Stimulated activated CD4-positive, alpha-beta T cell treated with anti-CD3 and anti-CD28 coated beads, Interleukin-4, amount 100 ng/mL, for 4 hours (primary cell): ENCODE measurements at places on chromosomes 2 and 18.

GRCh38 chr18:76487782-76488181 lies 7.3 kb downstream of the ZNF516 start:
- DNase-seq: no peak

GRCh38 chr2:177733-178132 lies 86.1 kb downstream of the SH3YL1 start:
- no peak for DNase-seq

DNA sequence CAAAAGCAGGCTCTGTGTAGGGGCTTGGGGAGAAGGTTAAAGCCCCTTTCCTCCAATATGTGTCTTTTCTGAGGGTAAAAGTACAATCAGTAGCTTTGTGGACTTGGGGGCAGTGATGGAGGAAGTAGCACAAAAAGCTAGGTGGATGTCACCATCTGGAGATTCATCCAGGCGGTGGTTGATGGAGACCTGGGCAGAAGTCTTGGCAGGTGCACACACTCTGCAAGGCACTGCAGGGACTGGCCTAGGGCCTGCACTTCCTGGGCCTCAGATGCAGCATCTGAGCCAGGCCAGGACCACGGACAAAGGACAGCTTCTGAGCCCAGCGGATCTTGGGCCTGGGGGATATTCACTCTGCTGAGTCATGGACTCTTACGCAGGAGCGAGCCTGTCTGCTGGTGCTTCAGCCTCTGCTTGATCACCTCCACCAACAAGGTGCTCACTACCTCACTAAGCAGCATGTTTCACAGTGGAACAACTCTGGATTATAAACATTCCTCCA lies 391.1 kb downstream of the TNS1 start:
- DNase-seq: no peak

DNA sequence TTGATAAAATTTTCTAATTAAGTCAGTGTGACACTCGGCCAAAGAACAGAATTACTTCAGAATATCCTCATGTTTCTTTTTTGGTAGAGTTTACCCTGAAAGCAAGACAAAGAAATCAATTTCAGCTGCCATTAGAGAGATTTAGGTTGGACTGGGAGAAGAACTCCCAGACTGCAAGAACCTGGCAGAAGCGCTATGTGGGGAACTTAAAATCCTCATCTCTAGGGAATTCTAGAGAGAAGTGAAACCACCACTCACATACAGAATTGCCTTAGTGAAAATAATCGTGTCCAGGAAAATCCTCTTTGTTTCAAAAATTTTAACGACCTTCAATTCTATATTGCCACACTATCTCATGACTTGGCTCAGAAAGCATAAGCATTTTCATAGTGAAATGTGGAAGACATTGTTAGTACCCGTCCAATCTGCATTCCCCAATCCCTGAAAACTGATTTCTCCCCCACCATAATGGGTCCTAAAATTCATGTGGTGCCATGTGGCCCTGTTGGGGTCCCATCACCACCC lies 297.3 kb upstream of the MEIS1 start:
- DNase-seq: no peak

- DNase-seq: no peak
These were observed 75.0 kb upstream of the CD226 start for GRCh38 chr18:70022636-70023035.

GRCh38 chr2:172307800-172308199 lies 119.6 kb upstream of the ITGA6 start:
- no peak for DNase-seq

DNA sequence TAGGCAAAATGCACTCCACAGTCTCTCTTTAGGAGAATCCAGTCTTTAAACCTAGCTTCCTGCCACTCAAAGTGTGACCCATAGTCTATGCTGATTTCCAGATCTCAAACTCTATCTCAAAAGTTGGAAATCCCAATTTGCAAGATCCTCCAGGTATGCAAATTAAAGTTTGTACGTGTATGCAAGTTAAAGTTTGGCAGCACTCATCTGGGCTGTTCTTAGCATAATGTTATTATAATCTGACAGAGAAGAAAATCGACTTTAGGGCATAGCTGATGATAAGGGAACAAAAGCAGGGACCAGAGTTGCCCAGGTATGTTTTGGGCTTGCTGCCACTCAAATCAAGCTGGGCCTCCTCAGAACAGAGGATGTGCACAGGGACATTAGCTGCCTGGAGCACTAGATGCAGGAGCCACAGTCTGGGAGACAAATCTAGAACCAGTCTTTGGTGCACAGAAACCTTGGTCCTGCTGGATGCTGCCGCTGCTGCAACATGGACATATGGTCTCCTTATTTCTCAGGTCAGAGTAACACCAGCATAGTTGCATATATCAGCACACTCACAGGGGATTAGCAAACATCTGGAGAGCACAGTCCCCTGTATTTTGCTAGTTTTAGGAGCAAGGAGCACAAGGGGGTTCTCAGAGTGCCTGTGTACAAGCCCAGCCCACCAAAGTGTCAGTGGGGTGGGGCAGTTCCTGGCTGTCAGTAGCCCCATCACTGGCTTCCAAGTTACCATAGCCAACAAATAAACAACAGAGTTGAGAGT lies 242.6 kb downstream of the TTC32 start:
- DNase-seq: no peak

DNA sequence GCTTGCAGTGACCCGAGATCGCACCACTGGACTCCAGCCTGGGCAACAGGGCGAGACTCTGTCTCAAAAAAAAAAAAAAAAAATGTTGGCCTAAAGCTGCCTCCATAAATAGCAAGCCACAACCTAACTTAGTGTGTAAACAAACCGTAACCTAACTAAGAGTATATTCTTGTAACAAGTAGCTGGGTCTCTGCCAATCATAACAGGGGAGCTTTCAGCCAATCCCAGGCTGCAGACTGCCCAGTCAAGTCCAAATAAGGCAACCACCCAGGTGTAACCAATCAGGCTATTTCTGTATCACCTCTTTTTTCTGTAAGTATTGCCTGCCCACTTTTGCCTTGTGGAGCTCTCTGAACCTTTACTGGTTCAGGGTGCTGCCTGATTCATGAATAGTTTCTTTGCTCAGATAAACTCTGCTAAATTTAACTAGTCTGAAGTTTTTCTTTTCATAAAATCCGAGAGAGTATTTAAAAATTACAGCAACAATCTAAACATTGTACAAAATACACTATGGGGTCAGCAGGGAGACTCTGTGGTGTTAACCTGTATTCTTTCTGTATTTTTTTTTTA lies 4.5 kb downstream of the PSTPIP2 start:
- no peak for DNase-seq
